Activated naive CD4-positive, alpha-beta T cell treated with Interleukin-2 at 50 U/mL for 16 hours (primary cell): ENCODE measurements at places on chromosomes 1 and 21.
A peak's percentile ranks its signal among the peaks of the same experiment; 100 is the strongest.

GRCh38 chr1:185681034-185681633 lies 53.1 kb upstream of the HMCN1 start:
- DNase-seq, result no peak

GRCh38 chr1:86436041-86436440 lies 12.1 kb downstream of the CLCA2 start:
- no peak for DNase-seq

DNA sequence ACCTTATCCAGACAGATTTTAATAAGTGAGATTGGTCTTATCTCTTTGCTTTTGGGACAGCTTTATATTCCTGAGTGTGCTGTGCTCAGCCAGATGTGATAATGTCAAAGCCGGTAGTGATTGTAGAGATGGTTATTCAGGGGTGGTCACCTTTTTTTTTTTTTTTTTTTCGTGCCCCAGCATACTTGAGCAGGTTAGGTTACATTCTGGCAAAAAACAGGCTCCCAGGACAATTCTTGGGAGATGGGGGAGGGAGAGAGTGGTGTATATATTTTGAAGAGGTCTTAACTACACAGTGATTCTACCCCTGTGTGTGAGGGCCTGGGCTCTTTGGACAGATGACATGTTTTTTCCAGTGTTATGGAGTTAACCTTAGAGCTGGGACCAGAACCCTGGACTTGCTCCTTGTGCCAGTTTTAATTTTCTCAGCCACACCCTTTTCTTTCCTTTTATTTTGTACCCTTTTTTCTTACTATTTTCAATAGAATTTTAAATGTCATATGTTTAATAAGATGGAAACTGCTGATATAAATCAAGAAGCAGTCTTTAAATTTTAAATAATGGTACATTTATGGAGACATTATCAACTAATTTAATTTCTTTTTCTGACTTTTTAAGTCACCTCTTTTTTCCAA lies 88.4 kb downstream of the DYRK1A start:
- DNase-seq, result no peak

GRCh38 chr1:199529324-199529723 lies 498.2 kb upstream of the NR5A2 start:
- no peak for DNase-seq

DNA sequence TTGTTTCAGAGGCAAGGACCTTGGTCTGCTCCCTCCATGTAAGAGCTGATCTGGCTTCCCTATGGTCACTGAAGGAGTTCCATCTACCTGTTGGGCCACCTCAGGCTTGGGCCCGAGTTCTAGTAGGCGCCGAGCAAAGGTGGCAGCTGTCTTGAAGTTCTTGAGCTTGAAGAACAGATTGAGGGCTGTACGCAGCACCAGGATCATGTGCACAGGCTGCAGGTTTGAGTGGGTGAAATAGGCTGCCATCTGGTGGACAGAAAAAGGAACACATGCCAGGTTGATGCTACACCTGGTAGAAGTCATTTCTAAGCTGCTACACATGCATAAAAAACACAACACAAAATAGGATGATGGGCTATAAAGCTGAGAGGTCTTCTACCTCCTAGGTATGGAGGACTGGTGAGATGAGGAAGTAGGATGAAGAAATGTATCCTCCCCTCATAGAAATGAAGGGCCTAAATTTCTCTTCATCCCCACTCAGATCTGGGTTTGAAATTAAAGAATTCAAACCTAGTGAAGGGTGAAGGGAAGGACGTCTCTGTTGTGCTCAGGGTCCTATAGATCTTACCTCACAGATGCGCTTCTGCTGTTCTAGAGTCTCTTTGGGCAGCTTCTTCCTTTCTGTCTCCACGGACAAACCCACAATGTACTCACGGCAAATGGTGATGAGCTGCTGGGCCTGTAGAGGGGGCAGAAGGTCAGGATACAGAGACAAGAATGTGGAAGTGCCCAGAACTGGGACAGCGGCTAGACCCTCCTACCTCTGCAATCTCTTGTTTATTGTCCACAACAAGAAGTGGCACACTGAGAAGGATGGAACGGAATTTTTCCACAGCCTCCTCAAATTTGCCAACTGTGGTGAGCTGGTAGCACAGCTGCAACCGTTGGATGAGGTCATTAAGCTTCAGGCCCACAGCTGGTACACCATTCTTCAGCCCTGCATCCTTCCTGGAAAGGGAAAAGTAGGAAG lies 6.6 kb upstream of the PEX19 start:
- DNase-seq, result peak; percentile 66

GRCh38 chr1:65769636-65770035 lies 23.1 kb upstream of the PDE4B start:
- no peak for DNase-seq

- DNase-seq, result no peak
Measured at GRCh38 chr1:52856026-52856425, 13.5 kb downstream of the ZYG11A start.

- DNase-seq, result no peak
Measured at GRCh38 chr1:5967351-5968160, 24.7 kb downstream of the NPHP4 start.

GRCh38 chr1:95829556-95829955 lies 595.5 kb downstream of the RWDD3 start:
- DNase-seq, result no peak

DNA sequence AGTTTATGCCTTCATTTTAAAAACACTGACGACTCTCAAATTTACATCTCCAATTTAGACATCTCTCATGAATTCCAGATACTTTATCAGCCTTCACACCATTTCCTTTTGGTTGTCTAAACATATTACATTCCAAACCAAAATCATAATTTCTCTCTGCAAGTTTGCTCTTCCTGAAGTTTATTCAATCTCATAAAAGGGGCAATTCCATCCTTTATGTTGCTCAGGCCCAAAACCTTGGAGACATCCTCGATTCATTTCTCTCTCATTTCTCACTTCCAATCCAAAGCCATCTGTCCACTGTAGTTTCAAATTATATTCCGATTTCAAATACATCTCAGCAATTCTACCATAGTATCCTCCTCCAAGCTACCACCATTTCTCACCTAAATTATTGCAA lies 74.0 kb downstream of the FYB2 start:
- no peak for DNase-seq

DNA sequence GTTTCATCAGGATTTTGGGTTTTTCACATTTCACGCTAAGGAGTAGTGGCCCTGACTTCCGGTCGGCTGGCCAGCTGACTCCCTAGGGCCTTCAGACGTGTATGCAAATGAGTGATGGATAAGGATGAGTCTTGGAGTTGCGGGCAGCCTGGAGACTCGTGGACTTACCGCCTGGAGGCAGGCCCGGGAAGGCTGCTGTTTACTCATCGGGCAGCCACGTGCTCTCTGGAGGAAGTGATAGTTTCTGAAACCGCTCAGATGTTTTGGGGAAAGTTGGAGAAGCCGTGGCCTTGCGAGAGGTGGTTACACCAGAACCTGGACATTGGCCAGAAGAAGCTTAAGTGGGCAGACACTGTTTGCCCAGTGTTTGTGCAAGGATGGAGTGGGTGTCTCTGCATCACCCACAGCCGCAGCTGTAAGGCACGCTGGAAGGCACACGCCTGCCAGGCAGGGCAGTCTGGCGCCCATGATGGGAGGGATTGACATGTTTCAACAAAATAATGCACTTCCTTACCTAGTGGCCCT lies 23.1 kb upstream of the TNFRSF1B start:
- peak; percentile 39 for DNase-seq

- DNase-seq, result no peak
Measured at GRCh38 chr1:6024376-6024775, 21.3 kb upstream of the KCNAB2 start.

GRCh38 chr1:53627666-53628065 lies 111.3 kb downstream of the GLIS1 start:
- DNase-seq, result no peak

DNA sequence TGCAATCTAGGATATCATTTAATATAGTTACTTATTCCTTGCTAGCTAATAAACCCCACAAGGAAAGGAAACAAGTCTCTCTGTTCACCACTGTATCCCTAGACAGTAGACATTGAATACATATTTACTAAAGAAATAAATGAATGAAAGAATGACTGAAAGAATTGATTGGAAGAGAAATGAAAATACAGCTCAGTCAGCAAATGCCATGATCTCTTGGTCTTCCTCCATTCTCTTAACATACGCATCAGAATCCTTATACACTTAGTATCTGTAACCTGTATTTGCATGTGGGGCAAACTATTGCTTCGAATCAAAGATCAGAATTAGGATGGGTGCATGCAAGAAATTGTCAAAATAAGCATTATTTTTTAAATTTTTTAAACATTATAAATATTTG lies 500.8 kb upstream of the ADGRL2 start:
- DNase-seq, result no peak

DNA sequence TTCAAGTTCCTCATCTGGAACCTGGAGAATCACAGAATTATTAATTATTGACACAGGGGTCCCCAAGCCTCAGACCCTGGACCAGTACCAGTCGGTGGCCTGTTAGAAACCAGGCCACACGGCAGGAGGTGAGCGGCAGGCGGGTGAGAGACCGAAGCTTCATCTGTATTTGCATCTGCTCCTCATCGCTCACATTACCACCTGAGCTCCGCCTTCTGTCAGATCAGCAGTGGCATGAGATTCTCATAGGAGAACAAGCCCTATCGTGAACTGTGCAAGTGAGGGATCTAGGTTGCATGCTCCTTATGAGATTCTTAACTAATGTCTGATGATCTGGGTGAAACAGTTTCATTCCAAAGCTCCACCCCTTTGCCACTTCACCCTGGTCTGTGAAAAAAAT lies 125.9 kb downstream of the C1orf21 start:
- DNase-seq, result no peak

GRCh38 chr1:15886611-15887167 lies 39.2 kb downstream of the SPEN start:
- DNase-seq, result no peak

- DNase-seq, result no peak
Measured at GRCh38 chr1:47178654-47179016, 11.2 kb downstream of the PDZK1IP1 start.

GRCh38 chr1:238187575-238187949 lies 296.8 kb upstream of the ZP4 start:
- DNase-seq, result no peak

- DNase-seq, result no peak
Measured at GRCh38 chr1:84374991-84375696, 23.1 kb upstream of the DNASE2B start.
